ENCODE measurements at places on chromosomes 2 and 18.
A peak's percentile ranks its signal among the peaks of the same experiment; 100 is the strongest.

DNA sequence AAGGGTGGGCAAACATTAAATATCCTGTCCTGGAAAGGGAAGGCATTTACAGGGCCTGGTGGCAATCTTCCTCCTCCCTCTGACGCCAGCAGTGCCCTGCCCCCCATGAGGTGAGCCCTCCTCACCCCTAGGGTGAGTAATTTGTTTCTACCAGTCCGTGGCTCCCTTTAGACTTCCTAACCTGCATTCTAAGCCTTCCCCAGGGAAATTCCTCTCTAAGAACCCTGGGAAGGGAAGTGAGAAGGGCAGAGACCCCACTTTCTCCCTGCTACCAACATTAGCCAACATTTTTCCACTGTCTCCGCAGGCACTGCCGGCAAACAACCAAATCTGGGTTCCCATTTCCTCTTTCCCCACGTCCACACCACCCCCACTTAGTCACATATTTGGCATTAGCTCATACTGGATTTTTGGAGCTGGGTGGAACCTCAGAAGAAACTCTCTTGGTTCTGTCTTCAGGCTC is 69.3 kb downstream of the NRP2 start:
- H3K36me3 ChIP-seq, result no peaks in the 10 kb centered on the region
- H3K27ac ChIP-seq, result no peak overlapping the region
- no peak for DNase-seq
- H3K27me3 ChIP-seq, result peaks cover 10% of the 10 kb centered on the region

- no peak overlapping the region for H3K27ac ChIP-seq
- no peaks in the 10 kb centered on the region for H3K36me3 ChIP-seq
- H3K4me1 ChIP-seq, result peaks cover 11% of the 10 kb centered on the region
These were observed 329.8 kb upstream of the MYT1L start for GRCh38 chr2:2660789-2661355.

DNA sequence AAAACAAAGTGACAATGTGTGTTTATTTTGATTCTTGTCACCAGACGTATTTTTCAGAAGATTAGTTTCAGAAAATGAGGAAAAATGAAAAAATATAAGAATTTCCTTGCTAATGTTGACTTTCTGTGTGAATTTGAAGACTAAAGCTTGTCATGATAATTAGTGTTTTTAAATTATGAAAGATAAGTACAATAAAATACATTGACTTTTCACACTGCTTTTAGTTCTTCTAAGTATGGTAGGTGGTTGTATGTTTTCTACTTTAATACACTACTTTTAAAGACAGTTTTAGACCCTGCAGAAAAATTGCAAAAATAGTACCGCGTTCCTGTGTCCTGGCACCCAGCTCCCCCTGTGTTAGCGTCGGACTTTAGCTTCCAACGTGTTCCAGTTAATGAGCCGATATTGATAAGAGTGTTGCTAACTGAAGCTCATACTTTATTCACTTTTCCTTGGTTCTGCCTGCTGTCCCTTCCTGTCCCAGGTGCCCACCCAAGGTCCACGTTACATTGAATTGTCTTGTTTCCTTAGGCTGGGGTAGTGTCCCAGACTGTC is 695 bp downstream of the RBFA start:
- peaks cover 26% of the 10 kb centered on the region for H3K4me1 ChIP-seq
- H3K36me3 ChIP-seq, result peaks cover 22% of the 10 kb centered on the region
- peak overlapping the region; percentile 89 for H3K4me3 ChIP-seq

DNA sequence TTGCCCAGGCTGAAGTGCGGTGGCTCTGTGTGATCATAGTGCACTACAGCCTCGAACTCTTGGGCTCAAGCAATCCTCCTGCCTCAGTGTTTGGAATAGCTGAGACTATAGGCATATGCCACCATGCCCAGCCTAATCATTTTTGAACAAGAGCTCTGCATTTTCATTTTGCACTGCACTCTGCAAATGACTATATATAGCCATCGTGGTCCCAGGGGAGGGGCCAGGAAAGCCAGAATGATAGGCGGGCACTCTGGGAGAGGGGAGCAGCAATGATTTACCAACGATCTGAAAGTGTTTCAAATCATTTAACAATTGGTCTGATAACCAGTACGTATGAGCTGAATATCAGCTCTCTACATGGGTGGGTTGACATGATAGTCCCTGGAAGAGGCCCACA is 22.3 kb upstream of the ST3GAL5 start:
- no peak for DNase-seq
- H3K4me1 ChIP-seq, result peaks cover 7% of the 10 kb centered on the region
- no peaks in the 10 kb centered on the region for H3K36me3 ChIP-seq
- H3K27ac ChIP-seq, result no peak overlapping the region
- H3K4me3 ChIP-seq, result no peak overlapping the region

DNA sequence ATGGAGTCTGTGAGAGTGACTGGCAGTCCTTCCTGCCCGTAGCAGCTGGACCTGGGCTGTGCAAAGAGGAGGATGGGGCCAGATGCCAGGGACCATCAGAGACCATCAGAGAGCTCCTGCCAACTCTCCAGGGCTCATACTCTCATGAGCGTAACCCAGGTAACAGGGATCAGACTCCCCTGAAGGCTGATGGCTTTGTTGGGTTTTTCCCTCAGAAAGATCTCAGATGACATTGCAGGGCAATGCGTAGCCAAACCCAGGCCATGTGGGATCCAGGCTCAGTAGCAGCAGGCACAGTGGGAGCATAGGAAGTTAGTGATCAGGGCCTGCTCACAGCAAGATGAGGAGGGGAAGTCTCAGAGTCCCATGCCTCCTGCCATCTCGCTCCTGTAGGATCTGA is 218.0 kb downstream of the LOXHD1 start:
- no peak for DNase-seq
- no peak overlapping the region for H3K27ac ChIP-seq
- peaks cover 4% of the 10 kb centered on the region for H3K27me3 ChIP-seq

DNA sequence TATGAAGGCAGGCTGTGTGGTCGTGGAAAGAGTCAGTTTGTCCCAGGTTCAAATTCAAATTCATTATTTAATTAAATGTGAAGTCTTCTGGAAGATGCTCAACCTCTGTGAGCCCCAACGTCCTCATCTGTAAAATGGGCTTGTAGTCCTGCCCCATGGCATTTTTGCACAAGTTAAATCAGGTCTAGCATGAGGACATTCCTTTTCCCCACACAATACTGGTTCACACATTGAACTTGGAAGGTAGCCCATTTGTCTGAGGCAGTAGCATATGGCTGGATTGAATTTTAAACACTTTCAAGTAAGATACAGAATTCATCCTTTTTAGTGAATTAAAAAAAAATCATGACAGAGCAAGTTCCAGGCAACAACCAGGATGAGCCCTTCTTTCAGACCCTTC is 665.4 kb upstream of the HS6ST1 start:
- DNase-seq, result no peak
- no peak overlapping the region for H3K27ac ChIP-seq
- no peaks in the 10 kb centered on the region for H3K36me3 ChIP-seq
- no peak overlapping the region for H3K4me3 ChIP-seq
- no peaks in the 10 kb centered on the region for H3K4me1 ChIP-seq
- H3K27me3 ChIP-seq, result no peaks in the 10 kb centered on the region

- peaks cover 65% of the 10 kb centered on the region for H3K4me1 ChIP-seq
- H3K4me3 ChIP-seq, result peak overlapping the region; percentile 94
- H3K36me3 ChIP-seq, result peaks cover 34% of the 10 kb centered on the region
- peak overlapping the region; percentile 97 for H3K27ac ChIP-seq
- peak; percentile 56 for DNase-seq
- H3K27me3 ChIP-seq, result peaks cover 2% of the 10 kb centered on the region
These were observed 682 bp downstream of the DUSP2 start for GRCh38 chr2:96144481-96145035.

- peak overlapping the region; percentile 33 for H3K4me3 ChIP-seq
- peaks cover 7% of the 10 kb centered on the region for H3K27me3 ChIP-seq
- DNase-seq, result no peak
- H3K4me1 ChIP-seq, result peaks cover 34% of the 10 kb centered on the region
These were observed 212.8 kb downstream of the BCL2 start for GRCh38 chr18:63106727-63107126.

GRCh38 chr2:133892352-133892913 is 324.2 kb upstream of the NCKAP5 start:
- H3K27ac ChIP-seq, result no peak overlapping the region
- DNase-seq, result no peak
- no peaks in the 10 kb centered on the region for H3K4me1 ChIP-seq

- H3K36me3 ChIP-seq, result peaks cover 4% of the 10 kb centered on the region
- H3K4me1 ChIP-seq, result no peaks in the 10 kb centered on the region
- DNase-seq, result no peak
- no peak overlapping the region for H3K27ac ChIP-seq
These were observed 26.7 kb upstream of the BIRC6 start for GRCh38 chr2:32330136-32330535.

DNA sequence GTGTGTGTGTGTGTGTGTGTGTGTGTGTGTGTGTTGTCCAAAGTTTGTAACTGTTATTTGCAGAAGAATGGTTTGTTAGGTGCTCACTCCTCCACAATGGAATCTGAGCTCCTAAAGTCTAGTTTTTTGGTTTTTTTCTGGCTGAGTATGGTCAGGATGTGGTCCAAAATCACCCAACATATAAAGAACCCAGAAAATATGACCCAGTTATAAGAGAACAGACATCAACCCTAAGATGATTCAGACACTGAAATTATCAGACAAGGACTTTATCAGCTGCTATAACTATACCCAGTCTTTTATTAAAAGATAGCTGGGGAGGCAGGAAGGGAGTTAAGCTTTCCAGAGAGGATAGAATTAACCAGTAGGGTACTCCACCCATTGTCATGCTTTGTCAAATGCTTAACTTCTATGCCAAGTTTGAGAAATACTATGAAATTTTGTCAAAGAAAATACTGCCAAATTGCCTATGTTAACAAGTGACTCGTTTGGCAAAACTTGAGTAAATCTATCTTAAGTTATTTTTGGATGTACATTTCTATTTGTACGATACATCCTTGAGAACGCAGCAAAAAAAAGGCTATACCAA is 57.5 kb downstream of the TANK start:
- no peak overlapping the region for H3K4me3 ChIP-seq
- H3K27ac ChIP-seq, result no peak overlapping the region
- DNase-seq, result no peak
- H3K4me1 ChIP-seq, result peaks cover 14% of the 10 kb centered on the region
- no peaks in the 10 kb centered on the region for H3K27me3 ChIP-seq
- peaks cover 12% of the 10 kb centered on the region for H3K36me3 ChIP-seq

DNA sequence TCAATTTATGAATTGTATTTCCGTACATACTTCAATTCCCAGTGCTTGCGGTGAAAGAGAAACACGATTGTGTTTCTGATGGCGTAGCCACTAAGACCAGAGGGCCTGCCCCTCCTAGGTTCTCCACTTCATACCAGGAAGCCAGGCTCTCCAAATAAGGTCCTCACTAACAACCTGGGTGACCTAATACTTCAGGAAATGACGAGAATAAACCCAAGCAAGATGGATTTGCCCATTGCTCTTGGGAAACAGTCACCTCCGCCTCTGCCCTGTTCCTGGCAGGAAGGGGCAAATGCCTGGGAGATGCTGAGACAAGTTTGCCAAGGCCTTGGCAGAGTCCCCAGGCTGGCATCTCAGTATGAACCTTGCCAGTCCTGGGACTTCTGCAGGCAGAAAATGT is 41.8 kb downstream of the TTC32 start:
- H3K4me1 ChIP-seq, result peaks cover 5% of the 10 kb centered on the region
- H3K4me3 ChIP-seq, result no peak overlapping the region
- no peak for DNase-seq

DNA sequence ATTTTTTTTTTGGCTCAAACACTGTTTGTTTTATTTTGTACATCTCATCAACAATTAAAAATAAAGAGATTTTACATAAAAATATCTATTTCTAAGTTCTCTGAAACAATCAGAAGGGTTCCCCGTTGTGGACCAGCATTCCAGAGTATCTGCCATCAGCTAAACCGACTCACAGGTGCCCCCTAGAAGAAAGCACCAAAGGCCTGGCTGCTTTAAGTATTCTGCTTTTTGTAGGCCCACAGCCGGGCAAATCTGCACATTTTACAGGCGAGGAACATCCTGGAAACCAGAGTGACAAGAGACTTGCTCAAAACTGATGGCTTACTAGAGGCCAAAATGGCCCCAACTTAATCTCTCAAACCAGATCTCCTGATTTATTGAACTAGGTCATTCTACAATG is 82.2 kb upstream of the SETBP1 start:
- peaks cover 12% of the 10 kb centered on the region for H3K4me1 ChIP-seq

GRCh38 chr18:41155025-41155424 is 800.0 kb upstream of the PIK3C3 start:
- H3K4me3 ChIP-seq, result no peak overlapping the region
- no peaks in the 10 kb centered on the region for H3K4me1 ChIP-seq
- DNase-seq, result no peak
- no peaks in the 10 kb centered on the region for H3K27me3 ChIP-seq
- no peaks in the 10 kb centered on the region for H3K36me3 ChIP-seq
- no peak overlapping the region for H3K27ac ChIP-seq

GRCh38 chr2:35989503-35989902 is 366.1 kb upstream of the CRIM1 start:
- no peaks in the 10 kb centered on the region for H3K36me3 ChIP-seq
- H3K27me3 ChIP-seq, result no peaks in the 10 kb centered on the region
- no peaks in the 10 kb centered on the region for H3K4me1 ChIP-seq
- H3K27ac ChIP-seq, result no peak overlapping the region
- no peak overlapping the region for H3K4me3 ChIP-seq

GRCh38 chr2:19416784-19417684 is 58.6 kb upstream of the OSR1 start:
- no peak overlapping the region for H3K4me3 ChIP-seq
- H3K27ac ChIP-seq, result no peak overlapping the region
- H3K36me3 ChIP-seq, result no peaks in the 10 kb centered on the region
- DNase-seq, result no peak

- no peaks in the 10 kb centered on the region for H3K36me3 ChIP-seq
- H3K27me3 ChIP-seq, result no peaks in the 10 kb centered on the region
- no peaks in the 10 kb centered on the region for H3K4me1 ChIP-seq
- no peak overlapping the region for H3K4me3 ChIP-seq
- no peak for DNase-seq
These were observed 144.3 kb downstream of the KCNE4 start for GRCh38 chr2:223196331-223196730.

GRCh38 chr2:145543155-145543554 is 1023.2 kb upstream of the ZEB2 start:
- H3K27me3 ChIP-seq, result no peaks in the 10 kb centered on the region
- no peaks in the 10 kb centered on the region for H3K36me3 ChIP-seq
- no peaks in the 10 kb centered on the region for H3K4me1 ChIP-seq
- H3K4me3 ChIP-seq, result no peak overlapping the region
- no peak for DNase-seq

DNA sequence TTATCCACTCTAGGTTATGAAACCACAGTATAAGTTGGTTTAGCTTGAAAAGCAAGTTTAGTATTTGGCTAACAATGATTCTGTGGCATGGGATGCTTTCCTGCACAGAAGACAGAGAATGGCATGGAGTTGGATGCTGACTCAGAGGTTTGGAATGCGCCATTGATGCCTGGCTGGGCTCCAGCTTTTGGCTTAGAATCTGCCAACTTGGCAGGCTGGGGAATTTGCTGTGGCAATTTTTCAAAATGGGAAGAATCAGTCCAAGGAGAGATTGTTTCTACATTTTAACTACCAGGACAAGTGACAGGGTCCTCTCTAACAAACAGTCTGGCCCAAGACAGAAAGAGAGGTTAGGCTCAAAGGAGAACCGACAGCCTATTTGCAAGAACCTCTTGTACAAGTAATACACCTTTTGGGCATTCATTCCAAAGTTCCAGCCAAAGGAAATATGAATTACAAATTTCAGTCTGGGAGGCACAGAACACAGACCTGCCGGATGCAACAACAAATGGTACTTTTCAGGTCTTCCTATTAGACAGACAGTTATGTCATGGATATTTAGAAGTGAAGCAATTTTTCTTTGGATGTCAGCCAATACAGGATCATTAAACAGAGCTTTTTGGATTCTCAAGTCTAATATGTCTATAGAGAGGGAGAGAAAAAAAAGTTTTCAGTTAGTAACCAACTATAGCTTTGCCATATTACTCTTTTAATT is 1027.7 kb downstream of the TMEM182 start:
- DNase-seq, result no peak
- H3K4me1 ChIP-seq, result no peaks in the 10 kb centered on the region
- no peak overlapping the region for H3K4me3 ChIP-seq
- H3K36me3 ChIP-seq, result no peaks in the 10 kb centered on the region

All from activated naive CD8-positive, alpha-beta T cell treated with anti-CD3 and anti-CD28 coated beads, Interleukin-2, amount 50 U/mL, for 24 hours (primary cell).